ENCODE measurements at places on chromosomes 5 and 9.
A peak's percentile ranks its signal among the peaks of the same experiment; 100 is the strongest.

DNA sequence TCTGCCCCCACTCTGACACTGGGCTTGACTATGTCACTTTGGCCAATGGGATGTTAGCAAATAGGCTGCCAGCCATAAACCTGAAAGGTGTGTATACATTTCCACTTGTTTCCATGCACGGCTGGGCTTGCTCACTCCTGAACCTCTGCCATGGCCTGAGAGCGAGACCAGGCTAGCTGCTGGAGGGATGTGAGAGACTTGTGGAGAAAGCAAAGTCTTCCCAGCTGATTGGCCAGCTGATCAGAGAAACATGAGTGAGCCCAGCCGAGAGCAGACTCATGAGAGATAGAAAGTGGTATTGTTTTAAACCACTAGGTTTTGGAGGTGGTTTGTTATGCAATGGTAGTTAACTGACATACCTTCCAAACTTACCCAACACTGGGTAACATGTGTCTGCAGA is 13.9 kb downstream of the FAM193B start:
- DNase-seq = peak; percentile 28

GRCh38 chr5:139416651-139417050 is 12.8 kb upstream of the SPATA24 start:
- DNase-seq = no peak

DNA sequence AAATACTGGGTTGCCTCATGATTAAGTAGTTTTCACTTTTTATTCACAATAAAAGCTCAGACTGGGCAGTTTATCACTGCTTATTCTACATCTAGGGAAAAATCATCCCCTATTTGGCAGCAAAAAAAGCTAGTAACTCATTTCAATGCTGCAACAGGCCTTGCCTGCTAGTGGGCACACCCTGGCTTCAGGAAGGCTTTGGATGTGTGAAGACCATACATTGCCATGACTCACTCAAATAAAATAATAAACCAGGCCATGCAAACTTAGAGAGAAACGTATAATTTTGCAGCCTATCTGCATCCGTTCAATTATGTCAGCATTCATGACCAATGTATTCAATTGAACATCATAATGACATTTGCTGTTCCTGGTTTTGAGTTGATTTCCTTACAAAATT is 402.9 kb downstream of the PIK3R1 start:
- no peak for DNase-seq

- peak; percentile 82 for DNase-seq
Measured at GRCh38 chr9:5799314-5799713, 33.6 kb downstream of the ERMP1 start.
